ENCODE measurements at places on chromosomes 3 and 15.

GRCh38 chr3:135927155-135927554, 38.4 kb upstream of the PPP2R3A start:
- no peak for DNase-seq

GRCh38 chr3:66418475-66418931, 82.3 kb downstream of the LRIG1 start:
- no peak for DNase-seq

DNA sequence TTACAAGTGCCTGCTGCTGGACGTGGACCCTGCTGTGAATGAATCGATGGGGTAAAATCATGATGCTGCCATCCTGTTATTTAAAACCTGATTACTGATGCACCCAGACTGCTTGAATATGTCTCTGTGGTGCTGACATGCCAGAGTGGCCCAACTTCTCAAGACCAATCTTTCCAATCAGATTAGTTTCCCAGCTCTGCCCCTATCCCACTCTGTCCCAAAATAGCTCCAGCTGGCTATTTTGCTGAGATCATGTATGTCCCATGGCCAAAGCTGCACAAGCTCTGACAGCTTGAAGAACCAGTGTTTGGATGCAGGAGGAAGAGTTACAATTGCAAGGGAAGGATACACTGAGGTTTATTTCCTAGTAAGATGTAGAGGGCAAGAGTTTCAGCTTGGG, 153.6 kb downstream of the TMEM108 start:
- no peak for DNase-seq

DNA sequence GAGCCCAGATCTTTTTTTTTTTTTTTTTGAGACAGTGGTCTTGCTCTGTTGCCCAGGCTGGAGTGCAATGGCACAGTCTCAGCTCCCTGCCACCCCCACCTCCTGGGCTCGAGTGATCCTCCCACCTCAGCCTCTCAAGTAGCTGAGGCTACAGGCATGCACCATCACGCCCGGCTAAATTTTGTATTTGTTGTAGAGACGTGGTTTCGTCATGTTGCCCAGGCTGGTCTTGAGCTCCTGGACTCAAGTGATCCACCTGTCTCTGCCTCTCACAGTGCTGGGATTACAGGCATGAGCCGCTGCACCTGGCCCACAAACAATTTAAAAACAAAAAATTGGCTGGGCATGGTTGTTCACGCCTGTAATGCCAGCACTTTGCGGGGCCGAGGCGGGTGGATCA, 22.6 kb upstream of the SLC6A6 start:
- no peak for DNase-seq

DNA sequence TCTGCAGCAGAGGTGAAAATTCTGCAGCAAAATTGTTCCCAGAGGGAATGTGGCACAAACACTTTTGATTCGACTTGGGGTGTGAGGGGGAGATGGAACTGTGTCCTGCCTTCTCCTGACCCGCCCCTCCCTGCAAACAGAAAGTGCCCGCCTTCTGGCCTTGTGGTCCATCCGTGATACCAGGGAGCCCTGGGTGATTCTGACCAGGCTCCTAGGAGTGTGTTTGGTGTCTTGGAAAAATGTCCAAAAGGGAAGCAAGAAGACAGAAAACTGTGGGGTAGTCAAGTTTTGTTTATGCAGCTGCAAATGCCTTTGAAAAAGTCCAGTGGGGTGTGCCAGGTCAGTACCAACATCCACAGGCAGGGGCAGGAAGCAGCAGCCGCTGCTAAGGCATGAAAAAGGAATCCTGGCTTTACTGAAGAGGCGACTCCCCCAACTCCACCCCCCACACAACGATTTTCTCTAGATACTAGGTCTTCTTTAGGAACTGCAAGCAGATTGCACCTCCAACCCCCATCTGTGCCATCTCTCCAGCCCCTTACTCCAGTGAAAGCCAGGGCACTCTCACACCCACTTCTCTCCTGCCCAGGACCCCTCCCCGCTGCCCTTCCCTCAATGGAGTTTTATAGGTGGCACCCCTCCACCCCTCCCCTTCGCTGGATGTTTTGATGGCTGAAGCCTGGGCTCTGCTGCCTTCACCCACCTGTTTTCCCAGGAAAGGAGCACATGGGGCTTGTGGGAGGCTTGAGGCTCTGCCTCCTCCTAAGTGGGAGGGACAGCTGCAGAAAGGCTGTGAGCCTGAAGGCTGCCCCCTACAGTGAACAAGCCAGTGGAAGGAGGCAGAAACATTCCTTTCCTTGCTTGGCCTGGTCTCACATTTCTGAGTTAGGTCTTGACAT, 82.4 kb upstream of the HERC1 start:
- no peak for DNase-seq

DNA sequence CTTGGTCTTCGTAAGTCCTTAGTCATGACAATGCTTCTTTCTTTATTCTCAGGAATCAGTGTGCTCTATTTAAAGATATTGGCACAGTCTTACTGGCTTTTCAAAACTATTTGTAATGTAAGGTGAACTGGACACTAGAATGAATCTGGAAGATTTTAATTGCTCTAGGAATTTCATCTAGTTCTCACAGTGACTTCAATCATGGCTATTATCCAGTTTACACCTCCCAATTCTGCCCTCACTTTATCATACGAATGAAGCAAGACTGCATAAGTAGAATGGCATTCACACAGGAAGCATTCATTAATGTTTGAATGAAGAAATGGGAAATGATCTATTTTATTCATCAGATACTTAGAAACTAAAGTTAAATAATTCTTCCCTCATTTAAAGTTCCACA, 26.7 kb upstream of the DRD3 start:
- no peak for DNase-seq
